ENCODE measurements at places on chromosomes 7 and 10.

- DNase-seq, result no peak
These were observed 15.9 kb downstream of the FAM53B start for GRCh38 chr10:124728071-124728829.

DNA sequence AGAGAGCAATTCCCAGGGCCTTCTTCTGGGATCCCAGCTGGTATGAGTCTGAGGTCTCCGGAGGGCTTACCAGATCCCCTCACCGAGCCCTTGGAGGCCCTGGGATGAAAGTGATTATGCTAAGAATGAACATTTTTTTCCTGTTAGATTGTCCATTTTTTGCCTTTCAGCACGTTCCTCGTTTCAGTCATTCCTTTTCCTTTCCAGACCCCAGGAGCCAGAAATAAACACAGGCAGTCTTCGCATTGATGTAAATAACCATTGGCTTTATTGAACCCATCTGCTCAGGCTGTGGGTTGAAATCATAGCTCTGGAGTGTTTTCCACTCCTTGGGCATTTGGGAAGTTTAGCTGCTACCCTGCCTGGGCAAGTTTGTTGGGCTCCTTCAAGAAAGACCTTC lies 320.9 kb upstream of the AUTS2 start:
- DNase-seq, result no peak

DNA sequence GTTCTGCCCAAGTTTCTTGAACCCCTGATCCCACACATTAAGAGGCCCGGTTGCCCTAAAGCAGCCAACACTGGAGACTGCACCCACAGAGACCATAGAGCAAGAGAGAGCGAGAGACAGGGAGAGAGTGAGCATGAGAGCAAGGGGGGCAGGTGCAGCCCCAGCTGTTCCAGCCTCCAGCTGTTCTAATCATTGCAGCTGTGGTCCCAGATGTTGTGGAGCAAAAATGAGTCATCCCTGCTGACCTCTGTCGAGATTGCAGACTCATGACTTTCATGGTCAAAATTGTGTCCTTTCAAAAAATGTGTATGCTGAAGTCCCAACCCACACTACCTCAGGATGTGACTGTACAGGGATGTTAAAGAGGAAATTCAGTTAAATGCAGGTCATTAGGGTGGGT lies 143.9 kb upstream of the FRMD4A start:
- DNase-seq, result peak; percentile 65

DNA sequence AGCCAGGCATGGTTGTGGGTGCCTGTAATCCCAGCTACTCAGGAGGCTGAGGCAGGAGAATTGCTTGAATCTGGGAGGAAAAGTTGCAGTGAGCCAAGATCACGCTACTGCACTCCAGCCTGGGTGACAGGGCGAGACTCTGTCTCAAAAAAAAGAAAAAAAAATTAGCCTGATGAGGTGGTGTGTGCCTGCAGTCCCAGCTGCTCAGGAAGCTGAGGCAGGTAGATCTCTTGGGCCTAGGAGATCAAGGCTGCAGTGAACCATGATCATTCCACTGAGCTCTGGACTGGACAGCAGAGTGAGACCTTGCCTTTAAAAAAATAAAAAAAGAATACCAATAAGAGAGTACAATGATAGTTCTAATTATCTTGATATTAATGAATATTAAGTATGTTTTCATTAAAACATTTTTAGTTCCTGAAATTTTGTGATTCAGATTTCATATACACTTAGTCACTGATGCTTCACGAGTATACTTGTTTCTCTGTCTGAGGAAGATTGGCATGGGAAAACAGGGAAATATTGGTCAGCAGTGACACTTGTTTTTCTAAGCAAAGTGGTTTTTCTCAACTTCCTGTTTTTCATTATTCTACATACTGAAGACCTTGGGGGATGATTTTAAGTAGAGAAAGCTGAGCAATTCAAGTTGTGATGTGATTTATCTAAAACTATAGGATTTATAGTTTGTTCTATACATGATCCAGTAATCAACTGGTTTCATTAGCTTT lies 76.8 kb downstream of the ADK start:
- peak; percentile 47 for DNase-seq

DNA sequence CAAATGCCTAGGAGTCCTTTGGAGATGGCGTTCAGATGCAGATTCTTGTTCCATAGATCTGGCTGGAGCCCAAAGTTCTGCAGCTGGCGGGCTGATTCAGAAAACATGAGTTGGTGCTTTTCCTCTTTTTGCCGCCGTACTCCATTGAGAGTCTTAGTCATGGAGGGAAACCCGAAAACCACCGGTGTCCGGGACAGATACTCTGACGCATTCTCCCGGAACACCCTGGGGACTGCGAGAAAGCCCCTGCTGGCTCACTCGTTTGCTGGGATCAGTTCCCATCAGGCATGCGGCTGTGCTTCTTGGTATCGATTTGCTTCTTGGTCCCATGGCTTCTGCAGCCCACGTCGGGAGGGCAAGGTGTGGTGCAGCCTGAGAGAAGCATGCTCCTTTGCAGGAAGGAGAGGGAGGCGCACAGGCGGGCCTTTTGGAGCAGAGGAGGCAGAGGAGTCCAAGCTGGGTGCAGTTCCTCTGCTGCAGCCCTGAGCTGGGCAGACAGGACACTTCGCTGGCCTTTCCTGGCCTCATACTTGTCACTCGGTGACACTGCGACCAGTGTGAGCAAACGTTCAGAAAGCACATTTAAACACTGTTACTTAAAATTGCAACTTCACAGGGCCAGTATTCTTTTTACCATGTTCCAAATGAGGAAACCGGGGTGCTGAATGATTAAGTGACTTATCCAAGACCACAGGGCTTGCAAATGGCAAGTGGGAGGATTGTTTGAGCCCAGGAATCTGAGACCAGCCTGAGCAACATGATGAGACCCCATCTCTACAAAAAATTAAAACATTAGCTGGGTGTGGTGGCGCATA lies 30.6 kb upstream of the PFKFB3 start:
- DNase-seq, result peak; percentile 94

DNA sequence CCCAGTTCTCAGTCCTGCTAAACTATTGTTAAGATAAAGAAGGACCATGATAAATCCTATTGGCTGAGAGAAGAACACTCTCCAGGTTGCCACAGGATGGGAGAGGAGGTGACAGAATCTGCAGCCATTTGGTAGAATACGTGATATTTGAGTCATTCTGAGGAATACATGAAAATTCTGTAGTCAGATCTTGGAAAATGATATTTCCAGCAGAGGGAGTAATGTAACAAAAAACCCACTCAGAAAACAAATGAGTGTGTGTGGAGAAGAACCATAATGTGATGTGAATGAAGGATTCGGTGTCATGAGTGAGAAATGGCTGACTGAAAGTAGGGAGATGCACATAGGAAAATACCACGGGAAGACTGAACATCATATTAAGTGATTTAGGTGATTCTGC lies 128.5 kb upstream of the PFKP start:
- no peak for DNase-seq

- DNase-seq, result no peak
These were observed 249.8 kb downstream of the PTEN start for GRCh38 chr10:88113232-88113631.

GRCh38 chr7:25218191-25218590 lies 10.1 kb downstream of the NPVF start:
- no peak for DNase-seq

DNA sequence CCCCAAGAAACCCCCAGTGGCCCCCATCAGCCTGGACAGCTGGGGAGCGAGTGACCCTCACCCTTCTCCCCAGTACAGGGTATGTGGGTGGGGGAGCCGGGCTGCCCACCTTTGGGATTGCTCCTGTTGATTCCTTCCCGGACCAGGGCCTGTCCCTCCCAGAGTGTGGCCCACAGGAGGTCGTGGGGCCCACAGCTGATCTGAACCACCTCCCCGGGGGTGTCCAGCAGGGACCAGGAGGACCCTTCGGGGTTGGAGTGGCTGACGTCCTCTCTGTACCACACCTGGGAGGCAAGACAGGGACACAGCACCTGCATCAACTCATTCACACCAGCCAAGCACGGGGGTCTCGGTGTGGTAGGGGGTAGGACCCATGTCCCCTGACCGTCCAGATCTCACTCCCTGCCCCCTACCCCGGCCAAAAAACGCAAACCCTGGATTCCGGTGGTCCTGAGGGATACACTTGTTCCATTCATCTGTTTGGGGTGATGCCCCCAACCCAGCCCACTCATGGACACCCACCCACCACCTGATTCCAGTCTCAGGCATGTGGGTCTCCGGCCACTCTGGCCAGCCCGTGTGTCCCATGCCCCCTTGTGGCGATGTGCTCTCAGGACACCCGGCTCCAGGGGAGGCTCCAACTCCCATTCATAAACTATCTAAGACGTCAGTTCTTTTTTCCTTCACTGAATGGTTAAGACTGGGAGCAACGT lies 10.9 kb downstream of the TECPR1 start:
- peak; percentile 59 for DNase-seq

GRCh38 chr10:33465747-33466146 lies 131.3 kb upstream of the NRP1 start:
- peak; percentile 37 for DNase-seq

GRCh38 chr10:50739618-50740292 lies at the start of gene ASAH2B:
Gene ASAH2B, plus strand, starts transcription at chr10:50739936. Its CDS starts 5,195 bp downstream, at chr10:50745131.
- DNase-seq, result peak; percentile 88

DNA sequence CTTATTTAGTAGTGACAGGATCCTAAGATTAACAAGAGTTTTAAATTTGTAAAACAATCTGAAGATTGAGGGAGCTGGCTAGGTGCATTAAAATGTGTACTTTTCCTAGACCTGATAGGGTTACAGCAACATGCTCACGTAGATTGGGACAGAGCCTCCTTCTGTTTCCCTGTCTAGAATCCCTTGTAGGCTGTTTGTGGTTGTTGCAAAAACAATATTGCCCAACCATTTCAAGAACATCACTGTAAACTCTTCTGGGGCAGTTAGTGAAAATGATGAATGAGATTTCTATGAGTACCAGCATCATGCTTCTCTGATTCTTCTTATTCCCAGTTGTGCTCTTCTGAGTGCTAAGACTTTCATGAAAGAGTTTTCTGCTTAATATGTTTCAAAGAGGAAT lies 14.7 kb upstream of the CPED1 start:
- DNase-seq, result no peak

DNA sequence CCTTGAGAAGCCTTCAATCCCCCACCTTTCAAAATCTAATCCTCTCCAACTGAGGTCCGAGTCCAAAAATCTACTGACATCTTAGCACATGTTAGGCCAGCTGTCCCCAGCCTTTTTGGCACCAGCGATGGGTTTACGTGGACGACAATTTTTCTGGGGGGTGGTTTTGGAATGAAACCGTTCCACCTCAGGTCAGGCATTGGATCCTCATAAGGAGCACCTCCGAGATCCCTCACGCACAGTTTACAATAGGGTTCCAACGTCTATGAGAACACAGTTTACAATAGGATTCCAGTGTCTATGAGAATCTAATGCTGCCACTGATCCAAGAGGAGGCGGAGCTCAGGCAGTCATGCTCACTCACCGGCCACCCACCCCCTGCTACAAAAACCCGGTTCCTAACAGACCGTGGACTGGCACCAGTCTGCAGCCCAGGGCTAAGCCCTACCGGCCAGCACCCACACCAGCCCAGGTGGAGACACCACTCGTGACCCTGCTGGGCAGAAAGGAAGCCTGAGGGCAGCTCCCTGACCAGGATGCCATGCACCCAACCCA lies 107.6 kb downstream of the DIP2C start:
- DNase-seq, result no peak

- no peak for DNase-seq
These were observed 234.7 kb upstream of the NPY start for GRCh38 chr7:24049296-24049695.

DNA sequence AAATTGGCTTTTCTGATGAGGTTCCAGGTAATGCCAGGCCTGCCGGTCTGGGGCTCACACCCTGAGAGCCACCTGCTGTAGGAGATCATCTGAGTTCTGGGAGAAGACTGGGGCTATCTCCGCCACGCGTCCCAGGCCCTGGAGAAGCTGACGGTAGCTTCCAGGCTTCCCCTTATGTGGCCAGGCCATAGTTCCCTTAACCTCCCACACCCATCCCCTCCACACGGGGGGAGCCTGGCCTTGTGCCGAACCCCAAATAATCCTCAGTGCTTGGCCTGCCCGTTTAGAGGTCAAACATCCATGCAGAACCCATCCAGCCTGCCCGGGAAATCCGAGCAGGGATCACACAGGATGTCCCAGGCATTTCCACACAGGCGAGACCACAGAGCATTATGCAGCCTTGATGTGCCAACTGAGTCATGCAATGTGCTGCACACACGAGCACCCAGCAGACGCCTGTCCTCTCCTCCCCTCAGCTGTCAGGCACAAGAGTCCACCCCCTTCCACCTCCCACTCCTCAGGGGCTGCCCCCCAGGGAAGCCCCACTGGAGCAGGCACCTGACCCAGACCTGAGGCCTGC lies 176.2 kb downstream of the PRKAG2 start:
- DNase-seq, result no peak

GRCh38 chr7:22698767-22699166 lies 28.2 kb upstream of the IL6 start:
- no peak for DNase-seq

DNA sequence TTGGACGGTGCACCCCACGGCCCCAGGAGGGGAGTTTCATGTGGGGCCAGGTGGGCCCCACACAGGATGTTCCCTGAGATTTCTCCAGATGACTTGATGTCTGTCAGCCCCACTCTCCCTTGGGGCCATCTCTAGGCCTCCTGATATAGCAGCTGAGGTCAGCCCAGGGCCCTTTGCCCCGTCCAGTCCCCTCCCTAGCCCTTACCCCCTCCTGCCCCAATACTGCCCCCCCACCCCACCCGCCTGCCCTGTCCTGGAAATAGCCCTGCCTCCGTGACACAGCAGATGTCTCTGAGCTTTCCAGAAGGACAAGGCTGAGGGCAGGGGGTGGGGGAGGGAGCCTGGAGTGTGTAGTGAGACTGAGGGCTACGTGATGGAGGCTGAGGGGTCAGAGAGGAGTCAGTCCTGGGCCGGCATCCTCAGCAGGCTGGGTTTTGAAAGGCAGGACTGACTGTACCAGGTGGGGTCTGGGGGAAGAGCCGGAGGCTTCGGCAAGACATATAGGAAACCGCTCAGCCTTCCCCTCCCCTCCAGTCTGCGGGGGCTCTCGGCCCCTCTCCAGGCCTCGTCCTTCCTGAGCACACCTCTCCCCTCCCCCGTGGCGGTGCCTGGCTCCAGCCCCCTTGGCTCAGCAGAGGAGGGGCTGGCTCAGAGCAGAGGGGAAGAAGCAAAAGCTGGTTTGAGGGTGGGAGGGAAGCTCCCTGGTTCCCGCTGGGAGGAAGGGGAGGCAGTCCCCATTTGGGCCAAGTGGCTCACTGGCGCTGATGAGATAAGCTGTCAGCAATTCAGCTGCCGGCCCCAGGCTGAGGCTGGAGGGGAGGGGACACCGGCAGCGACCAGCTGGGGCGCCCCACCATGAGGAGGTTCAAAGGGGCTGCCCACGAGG lies 2.0 kb downstream of the FLNC start:
- DNase-seq, result peak; percentile 53

- DNase-seq, result no peak
These were observed 83.5 kb downstream of the PRPF18 start for GRCh38 chr10:13670311-13670710.

DNA sequence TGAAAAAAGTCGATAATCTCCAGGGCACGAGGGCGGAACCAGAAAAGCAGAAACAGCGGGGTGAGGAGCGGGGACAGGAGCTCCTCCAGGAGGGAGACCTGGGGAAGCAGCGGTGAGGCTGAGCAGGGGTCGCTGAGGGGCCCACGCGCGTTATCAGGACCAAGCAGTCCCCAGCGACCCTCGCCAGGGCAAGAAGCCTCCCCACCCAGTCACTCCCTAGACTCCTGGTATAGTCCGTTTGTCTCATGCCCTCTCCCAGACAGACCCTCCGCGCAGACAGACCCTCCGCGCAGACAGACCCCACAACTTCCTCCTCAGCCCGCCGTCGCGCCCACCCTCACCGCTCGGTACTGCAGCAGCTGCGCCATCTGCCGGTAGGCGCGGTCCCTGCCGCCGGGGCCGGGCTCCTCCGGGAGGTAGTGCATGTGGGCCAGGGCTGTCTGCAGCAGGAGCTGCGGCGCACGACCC lies 6.3 kb downstream of the ATG9B start:
- DNase-seq, result no peak

Measured in foreskin fibroblast (primary cell).